ENCODE measurements at places on chromosomes 13 and 19.

DNA sequence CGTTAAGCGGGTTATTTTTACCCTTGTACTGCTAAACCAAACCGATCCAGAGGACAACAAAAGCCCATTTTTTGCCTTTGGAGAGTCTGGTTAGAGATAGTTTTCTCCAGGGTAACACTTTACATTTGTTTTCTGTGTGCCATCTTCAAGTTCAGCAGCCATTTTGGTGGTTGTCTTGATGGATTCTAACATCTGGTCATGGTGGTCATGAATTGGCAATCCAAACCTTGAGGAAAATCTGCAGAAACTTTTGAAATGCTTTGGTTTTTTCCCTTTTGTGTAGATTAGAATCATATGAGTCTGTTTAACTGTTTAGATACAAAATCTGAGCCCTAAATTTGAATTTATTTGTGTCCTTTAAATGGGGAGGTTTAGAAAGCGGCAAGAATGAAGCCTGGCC lies 16.6 kb downstream of the HNRNPM start:
- no peak for DNase-seq

- no peak for DNase-seq
These were observed 374.6 kb upstream of the ARGLU1 start for GRCh38 chr13:106942563-106942962.

DNA sequence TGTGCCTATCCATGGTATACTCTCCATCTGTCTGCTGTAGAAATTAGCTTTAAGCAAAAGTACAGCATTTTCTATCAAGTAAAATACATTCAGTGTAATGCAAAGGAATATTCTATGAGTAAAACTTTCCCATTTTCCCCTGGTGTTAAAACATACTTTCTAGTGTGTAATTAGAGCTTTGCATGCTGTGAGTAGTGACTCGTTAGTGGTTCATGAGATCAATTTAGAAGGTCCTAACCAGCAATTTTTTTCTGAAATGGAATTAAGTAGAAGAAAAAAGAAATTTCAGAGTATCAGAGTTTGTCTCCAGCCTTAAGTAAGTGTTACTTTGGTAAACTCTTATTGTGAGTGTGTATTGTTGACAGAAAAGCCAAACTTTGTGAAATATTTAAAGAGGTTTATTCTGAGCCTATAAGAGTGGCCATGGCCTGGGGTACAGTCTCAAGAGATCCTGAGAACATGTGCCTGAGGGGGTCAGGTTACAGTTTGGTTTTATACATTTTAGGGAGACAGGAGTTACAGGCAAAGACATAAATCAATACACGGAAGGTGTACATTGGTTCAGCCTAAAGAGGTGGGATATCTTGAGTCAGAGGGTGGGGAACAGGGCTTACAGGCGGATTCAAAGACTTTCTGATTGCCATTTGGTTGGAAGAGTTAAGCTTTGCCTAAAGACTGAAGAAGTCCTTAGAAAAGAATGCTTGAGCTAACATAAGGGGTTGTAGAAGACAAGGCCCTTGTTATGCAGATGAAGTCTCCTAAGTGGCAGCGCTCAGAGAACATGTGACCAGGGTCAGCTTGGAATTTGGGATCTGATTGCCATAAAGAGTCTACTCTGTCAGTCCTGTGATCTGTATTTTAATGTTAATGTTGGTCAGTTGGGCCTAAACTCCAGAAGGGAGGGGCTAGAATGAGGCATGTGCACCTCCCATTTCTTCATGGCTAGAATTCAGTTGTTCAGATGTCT lies 25.5 kb downstream of the FAM187B start:
- no peak for DNase-seq

DNA sequence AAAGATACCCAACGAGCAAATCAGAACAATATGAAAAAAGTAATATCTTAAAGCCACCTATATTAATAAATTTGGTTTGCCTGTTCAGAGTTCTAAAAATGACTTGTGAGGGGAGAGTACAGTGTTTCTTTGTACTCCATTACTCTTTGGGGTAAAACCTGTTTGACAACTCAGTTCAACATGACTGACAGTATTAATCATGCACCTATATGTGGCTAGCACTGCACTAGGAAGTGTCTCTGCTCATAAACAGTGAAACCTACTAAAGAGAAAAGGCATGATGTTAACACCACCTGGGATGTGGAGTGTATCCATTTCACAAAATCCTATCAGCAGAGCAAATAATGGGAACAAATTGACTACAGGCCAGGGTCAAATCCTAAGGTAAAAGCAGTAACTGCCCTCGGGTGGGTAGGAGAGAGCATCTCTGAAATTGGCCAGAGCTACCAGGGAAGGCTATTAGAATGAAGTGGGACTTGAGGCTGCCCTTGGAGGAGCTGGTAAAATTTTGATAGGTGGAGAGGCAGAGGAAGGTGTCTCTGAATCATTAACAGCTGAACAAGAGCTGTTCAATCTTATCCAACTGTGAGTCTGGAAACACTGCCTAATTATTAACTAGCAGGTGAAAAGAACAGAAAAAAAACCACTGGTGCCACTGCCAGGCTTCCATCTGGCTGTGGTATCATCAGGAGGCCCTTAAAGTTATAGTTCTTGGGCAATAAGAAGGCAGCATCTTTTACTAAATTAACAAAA lies 365.1 kb downstream of the DNAJC15 start:
- no peak for DNase-seq

- no peak for DNase-seq
These were observed 17.2 kb upstream of the RNF17 start for GRCh38 chr13:24746618-24747247.

All from stimulated activated CD4-positive, alpha-beta T cell treated with anti-CD3 and anti-CD28 coated beads, Interleukin-1b, Interleukin-23, amount 100 ng/mL, for 48 hours (primary cell).